ENCODE measurements at places on chromosomes 7 and 10.

- DNase-seq = no peak
These were observed 158.0 kb upstream of the AHR start for GRCh38 chr7:17140406-17140805.

GRCh38 chr7:5172196-5172775, 17.7 kb upstream of the WIPI2 start:
- no peak for DNase-seq

GRCh38 chr10:52644373-52645186, 128.0 kb downstream of the MBL2 start:
- no peak for DNase-seq

DNA sequence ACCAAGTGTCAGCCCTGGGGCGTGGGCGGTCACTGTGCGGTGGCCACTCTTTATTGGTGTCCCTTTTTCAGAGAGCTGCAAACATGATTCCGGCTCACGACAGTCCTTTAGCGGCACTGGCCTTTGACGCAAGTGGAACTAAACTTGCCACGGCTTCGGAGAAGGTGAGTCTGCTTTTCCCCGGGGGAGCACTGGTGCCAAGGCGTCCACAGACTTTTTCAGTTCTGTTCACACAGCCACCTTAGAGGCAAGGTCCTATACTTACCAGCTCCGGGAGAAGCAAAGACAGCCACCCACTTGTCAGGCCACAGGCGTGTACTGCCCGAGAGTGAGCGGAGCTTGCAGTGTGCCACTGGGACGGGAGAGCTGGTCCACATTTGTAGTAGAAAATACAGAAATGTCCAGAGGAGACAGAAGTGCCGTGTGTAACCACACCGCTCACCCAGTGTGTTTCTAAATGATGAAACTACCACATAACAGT, 27.9 kb downstream of the WIPI2 start:
- no peak for DNase-seq

DNA sequence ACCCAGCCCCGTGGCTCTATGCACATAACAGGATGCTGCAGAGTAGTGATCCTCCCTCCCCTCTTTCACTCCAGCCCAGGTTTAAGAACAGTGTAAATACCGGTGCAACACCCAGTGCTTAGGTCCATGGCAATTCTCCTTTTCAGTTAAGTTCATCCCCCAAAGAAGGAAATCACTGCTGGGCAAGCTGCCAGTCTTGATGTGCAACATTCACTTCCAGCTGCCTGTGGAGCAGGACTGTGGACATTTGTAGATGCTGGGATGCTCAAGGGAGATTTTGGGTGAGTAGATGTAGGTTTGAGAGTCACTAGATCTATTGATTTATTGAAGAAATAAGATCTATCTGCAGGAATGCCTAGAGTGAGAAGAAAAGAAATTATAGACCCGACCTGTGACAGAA, 294.3 kb upstream of the KIAA1217 start:
- no peak for DNase-seq
